AG09319 (cell line): ENCODE measurements at places on chromosomes 13 and 19.

GRCh38 chr19:4694211-4694987, 24.3 kb upstream of the MYDGF start:
- DNase-seq = peak; percentile 39

- no peak for DNase-seq
Observed at GRCh38 chr13:53054569-53054968, 26.0 kb downstream of the OLFM4 start.

GRCh38 chr19:32813862-32814425, 55.6 kb downstream of the SLC7A9 start:
- DNase-seq = no peak

DNA sequence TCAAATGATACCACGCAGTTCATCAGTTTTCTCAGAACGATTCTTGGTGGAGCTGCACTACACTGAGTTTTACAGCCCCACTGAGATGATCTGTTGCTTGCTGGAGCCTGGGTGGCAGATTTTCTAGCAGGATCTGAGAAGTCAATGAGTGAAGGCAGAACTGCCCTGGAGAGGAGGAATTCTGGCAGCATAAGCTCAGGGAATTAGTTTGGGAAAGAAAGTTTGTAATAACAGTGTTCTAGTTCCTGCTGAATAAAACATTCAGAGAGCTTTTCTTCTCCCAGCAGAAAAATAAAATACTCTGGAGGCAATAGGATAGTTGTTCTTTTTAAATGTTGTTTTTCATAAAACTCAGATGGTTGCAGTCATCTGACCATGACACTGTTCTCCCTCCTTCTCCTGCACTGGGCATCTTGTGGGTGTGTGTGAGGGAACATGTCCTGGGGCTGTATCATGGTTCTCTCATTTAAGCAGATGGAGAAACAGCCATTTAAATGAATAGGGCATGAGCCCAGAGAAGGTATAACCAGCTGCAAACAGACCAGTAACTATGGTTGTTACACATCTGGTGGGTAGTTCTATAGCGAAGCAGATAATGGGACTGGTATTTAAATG, 29.6 kb downstream of the OLFM4 start:
- DNase-seq = no peak

DNA sequence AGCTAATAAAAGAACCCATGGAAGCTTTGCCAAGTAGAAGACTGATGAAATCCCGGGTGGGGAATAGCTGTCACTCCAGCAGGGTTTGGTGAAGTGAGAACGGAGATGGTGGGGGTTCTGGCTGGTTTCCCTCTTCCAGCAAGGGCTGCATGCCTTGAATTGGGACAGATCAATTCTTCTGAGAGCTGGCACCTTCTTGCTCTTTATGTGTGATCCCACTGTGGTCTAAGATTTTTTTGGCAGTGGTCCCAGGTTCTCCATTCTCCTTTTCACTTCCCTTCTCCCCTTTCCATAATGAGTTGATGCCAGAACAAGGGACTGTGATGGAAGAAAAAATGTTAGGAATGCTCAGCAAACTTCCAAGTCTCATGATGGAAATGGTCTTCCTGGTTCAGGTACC, 50.0 kb downstream of the TNFSF11 start:
- no peak for DNase-seq

GRCh38 chr13:77919246-77919920, 752 bp upstream of the EDNRB start:
- DNase-seq = no peak

GRCh38 chr19:43532571-43532961, 422 bp upstream of the ZNF575 start:
- DNase-seq = no peak

DNA sequence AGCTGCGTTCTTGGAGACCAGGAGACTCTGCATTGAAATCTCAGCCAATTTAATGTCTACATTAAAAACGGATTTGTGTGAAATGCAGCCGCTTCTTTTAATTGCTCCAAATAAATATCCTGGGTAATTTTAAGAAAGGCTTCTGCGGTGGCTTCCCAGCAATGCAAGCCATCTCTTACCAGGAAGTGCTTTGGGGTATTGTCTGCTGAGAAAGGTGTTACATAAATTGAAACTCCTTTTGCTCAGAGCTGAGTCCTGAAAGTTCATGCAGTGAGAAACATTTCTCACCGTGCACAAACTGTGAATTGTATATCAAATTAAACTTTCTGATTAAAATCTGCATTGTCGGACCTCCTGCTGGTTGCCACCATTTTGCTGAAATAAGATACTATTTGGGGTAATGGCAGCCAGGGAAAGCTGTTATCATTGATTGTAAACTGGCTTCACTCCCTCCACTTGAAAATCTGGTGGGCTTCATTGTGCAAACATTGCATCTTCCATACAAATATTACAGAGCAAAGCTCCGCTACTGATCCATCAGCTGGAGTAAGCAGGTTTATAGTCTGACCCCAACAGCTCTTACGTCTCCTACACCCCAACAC, 59.5 kb downstream of the ZIC5 start:
- no peak for DNase-seq
